MM.1S (cell line): ENCODE measurements at places on chromosomes 4 and X.
A peak's percentile ranks its signal among the peaks of the same experiment; 100 is the strongest.

GRCh38 chrX:70128071-70128470 lies 5.2 kb upstream of the IGBP1 start:
- DNase-seq: no peak

GRCh38 chr4:4888695-4889094 lies 29.2 kb downstream of the MSX1 start:
- no peak for DNase-seq

DNA sequence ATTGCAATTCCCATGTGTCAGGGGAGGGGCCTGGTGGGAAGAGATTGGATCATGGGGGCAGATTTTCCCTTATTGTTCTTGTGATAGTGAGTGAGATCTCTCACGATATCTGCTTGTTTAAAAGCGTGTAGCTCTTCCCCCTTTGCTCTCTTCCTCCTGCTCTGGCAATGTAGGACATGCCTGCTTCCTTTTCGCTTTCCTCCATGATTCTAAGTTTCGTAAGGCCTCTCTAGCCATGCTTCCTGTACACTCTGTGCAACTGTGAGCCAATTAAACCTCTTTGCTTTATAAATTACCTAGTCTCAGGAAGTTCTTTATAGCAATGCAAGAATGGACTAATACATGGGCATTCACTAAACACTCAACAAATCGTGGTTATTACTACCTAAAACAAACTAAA lies 37.2 kb upstream of the PAPSS1 start:
- no peak for DNase-seq

- DNase-seq: peak; percentile 40
Observed at GRCh38 chrX:22803353-22803752, 196.4 kb upstream of the DDX53 start.

GRCh38 chr4:121842862-121843261 lies 19.2 kb upstream of the CCNA2 start:
- no peak for DNase-seq
